ENCODE measurements at places on chromosomes 7 and 10. TPM values are rescaled to one million over a fixed set of nuclear protein-coding genes. Genes with fewer than 3 reads are reported as not detected.

LRRC61 gene
- total RNA-seq, result not detected

CYP2C19 gene
- not detected for total RNA-seq

HOXA4 gene
- total RNA-seq, result not detected

HEPACAM2 gene
- under 0.01 TPM for total RNA-seq

EBLN1 gene
- not detected for total RNA-seq

NAT16 gene
- total RNA-seq, result not detected

GOLGA7B gene
- total RNA-seq, result not detected

EBF3 gene
- total RNA-seq, result 8.8 TPM

RNF32 gene
- total RNA-seq, result 0.23 TPM

LDB3 gene
- 0.08 TPM for total RNA-seq

MYO1G gene
- 0.08 TPM for total RNA-seq

LFNG gene
- 2.1 TPM for total RNA-seq

RAPGEF5 gene
- 1.7 TPM for total RNA-seq

VIPR2 gene
- not detected for total RNA-seq

LBX1 gene
- total RNA-seq, result not detected

NUDT13 gene
- 0.75 TPM for total RNA-seq

SLC13A1 gene
- total RNA-seq, result not detected

PAX4 gene
- total RNA-seq, result not detected

UCN3 gene
- not detected for total RNA-seq

DLX5 gene
- not detected for total RNA-seq

FBXL13 gene
- total RNA-seq, result 1.6 TPM

CALY gene
- not detected for total RNA-seq

CFTR gene
- not detected for total RNA-seq

IGF2BP3 gene
- total RNA-seq, result 40.6 TPM

LLCFC1 gene
- not detected for total RNA-seq

INHBA gene
- total RNA-seq, result 14.9 TPM

SPDYE5 gene
- 0.12 TPM for total RNA-seq

RPEL1 gene
- 0.12 TPM for total RNA-seq

LIPJ gene
- not detected for total RNA-seq

NUTM2D gene
- 0.82 TPM for total RNA-seq

APBB1IP gene
- total RNA-seq, result not detected
